ENCODE measurements at places on chromosomes 3 and 15. TPM values are rescaled to one million over a fixed set of nuclear protein-coding genes. Genes with fewer than 3 reads are reported as not detected.

CLCN2 gene
- 10.8 TPM for total RNA-seq

FGF12 gene
- total RNA-seq, result 9.8 TPM

MYRIP gene
- total RNA-seq, result 0.53 TPM

GRCh38 chr3:57098418-57099310 lies 38.2 kb downstream of the SPATA12 start:
- no peak overlapping the region for H3K4me3 ChIP-seq
- H3K27me3 ChIP-seq, result no peaks in the 10 kb centered on the region
- peaks cover 24% of the 10 kb centered on the region for H3K4me1 ChIP-seq
- peaks cover 24% of the 10 kb centered on the region for H3K36me3 ChIP-seq
- no peak for DNase-seq

- H3K4me1 ChIP-seq, result peaks cover 14% of the 10 kb centered on the region
- H3K4me3 ChIP-seq, result no peak overlapping the region
- no peak overlapping the region for H3K27ac ChIP-seq
- no peaks in the 10 kb centered on the region for H3K27me3 ChIP-seq
Observed at GRCh38 chr3:67094167-67094566, 96.1 kb downstream of the KBTBD8 start.

SEMA5B gene
- total RNA-seq, result 12.8 TPM

FAM227B gene
- 6.1 TPM for total RNA-seq

- H3K36me3 ChIP-seq, result no peaks in the 10 kb centered on the region
- H3K27ac ChIP-seq, result no peak overlapping the region
- H3K27me3 ChIP-seq, result peaks cover 14% of the 10 kb centered on the region
- no peak overlapping the region for H3K4me3 ChIP-seq
- peaks cover 4% of the 10 kb centered on the region for H3K4me1 ChIP-seq
Observed at GRCh38 chr15:41999290-42000285, 21.3 kb downstream of the PLA2G4E start.

C2CD4A gene
- total RNA-seq, result 1.7 TPM

- peak; percentile 61 for DNase-seq
- H3K27ac ChIP-seq, result peak overlapping the region; percentile 66
- H3K4me3 ChIP-seq, result peak overlapping the region; percentile 82
- H3K27me3 ChIP-seq, result peaks cover 4% of the 10 kb centered on the region
- H3K36me3 ChIP-seq, result no peaks in the 10 kb centered on the region
Observed at GRCh38 chr15:68231102-68231818, 1.7 kb upstream of the CLN6 start.

DNA sequence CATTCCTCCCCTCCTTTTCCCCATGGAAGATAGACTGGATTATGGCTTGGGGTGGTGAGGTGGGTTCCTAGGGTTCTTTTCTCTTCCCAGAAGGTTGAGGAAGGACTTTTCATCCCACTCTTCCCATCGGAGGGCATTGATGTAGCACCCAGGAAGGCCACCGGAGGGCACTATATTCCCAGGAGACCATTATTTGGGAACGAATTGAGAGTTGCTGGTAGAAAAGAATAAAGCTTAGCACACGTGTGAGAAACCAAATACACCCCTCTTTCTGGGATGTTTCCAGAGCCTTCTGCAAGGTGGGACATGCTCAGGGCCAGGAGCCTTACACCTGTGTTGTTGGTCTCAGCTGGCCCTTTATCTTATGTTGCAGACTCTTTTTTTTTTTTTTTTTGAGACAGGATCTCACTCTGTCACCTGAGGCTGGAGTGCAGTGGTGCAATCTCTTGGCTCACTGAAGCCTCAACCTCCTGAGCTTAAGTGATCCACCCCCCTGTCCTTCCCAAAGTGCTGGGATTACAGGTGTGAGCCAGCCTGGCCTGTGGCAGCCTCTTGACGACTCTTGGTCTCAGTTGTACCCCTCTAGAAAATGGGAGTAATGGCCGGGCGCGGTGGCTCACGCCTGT lies 6.3 kb upstream of the CDC25A start:
- H3K27me3 ChIP-seq, result no peaks in the 10 kb centered on the region
- H3K4me1 ChIP-seq, result no peaks in the 10 kb centered on the region
- H3K4me3 ChIP-seq, result no peak overlapping the region
- no peak overlapping the region for H3K27ac ChIP-seq
- no peak for DNase-seq
- H3K36me3 ChIP-seq, result no peaks in the 10 kb centered on the region

All from type B pancreatic cell (in vitro differentiated cells).